ENCODE measurements at places on chromosomes 7 and 10.

DNA sequence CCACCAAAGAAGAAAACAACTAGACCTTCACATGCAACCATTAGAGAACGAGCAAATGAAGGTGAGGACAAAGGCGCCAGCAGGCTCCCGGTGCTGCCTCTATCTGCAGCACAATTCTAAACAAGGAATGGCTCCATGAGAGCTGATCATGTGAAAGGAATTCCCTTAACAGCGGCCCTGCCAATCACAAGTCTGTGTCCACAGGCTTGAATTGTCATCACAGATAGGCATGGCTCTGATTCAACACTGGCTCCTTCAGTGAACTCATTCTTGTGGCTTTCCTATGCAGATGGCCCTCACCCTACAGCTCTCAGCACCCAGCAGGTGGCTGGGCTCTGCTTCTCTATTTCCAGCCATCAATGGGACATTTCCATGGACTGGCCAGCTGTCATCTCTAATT lies 36.2 kb downstream of the LAMB1 start:
- no peak for DNase-seq

GRCh38 chr7:2403718-2404648 lies 572 bp downstream of the CHST12 start:
- no peak for DNase-seq

GRCh38 chr10:31604096-31604495 lies 285.1 kb downstream of the ZEB1 start:
- DNase-seq, result peak; percentile 85

DNA sequence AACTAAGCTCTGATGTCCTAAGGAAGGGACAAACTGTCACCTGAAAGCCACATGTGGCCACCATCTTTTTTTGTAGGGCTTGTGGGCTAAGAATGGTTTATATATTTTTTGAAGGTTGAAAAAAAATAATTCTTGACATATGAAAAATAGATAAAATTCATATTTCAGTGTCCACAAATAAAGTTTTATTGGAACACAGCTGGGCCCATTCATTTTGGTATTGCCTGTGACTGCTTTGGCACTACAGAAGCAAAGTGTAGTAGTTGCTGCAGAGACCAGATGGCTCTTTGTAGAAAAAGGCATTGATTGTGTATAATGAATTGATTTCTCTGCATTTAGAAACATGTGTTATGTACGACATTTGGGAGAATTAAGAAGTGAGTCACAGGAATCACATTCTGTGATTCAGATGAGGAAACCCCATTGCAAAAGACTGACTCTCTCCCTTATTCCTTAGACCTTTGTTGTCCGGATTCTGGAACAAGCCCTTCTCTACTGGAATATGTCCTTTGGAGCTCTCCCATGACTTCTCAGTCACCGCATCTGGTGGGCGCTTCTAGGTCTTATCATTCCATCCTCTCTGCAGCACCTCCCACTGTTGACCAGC lies 438.7 kb downstream of the LRMDA start:
- DNase-seq, result no peak

- no peak for DNase-seq
Observed at GRCh38 chr10:114370199-114370598, 34.1 kb downstream of the AFAP1L2 start.

DNA sequence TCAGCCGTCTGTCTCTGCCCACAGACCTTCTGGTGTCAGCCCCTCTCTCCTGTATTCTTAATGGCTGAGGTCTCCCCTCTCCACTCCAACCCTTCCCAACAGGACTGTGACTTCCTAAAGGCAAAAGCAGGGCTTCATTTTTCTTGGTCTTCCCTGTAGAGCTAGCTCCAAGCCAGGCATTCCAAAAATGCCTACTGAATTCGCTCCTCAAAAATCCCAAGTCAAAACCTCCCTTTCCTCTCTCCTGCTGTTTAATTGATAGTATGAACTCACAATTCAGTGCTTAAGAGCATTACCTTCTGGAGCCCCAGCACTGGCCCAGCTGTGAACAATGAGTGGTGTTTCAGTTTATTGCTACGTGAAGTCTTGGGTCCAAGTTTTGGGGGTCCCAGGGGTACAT lies 628.4 kb downstream of the PARD3 start:
- no peak for DNase-seq

DNA sequence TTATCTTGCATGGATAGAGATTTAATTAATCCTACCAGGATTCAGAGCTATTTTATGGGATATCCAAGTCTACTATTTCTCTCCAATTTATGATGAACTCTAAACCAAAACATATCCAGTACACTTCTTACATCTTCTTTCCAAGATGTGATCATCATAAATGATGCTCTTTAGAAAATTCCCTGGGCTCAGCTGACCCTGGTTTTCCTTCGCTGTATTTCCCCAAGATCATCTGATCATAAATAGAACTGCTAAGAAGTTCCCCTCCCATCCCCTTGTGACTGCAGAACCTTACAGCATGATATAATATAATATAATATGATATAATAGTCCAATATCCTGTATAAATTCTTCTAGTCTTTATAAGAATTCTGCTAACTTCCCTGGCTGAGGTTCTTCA lies 114.6 kb upstream of the LYZL2 start:
- DNase-seq, result no peak

DNA sequence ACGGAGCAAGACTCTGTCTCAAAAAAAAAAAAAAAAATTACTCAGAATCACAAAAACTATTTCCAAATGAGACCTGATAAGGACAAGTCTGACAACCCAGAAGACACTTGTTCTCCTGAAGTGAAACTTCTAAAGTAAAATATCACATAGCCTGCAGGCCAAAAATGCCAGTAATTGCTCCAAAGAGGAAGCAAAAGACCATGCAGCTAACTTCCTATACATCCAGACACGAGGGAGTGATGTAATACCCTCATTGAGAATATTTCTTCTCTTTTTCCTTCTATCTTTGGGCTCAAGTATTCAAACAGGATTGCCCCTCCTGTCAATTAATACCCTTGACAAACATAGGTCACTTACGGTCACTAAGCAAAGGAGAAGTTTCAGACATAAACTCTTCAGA lies 31.2 kb downstream of the ARMH3 start:
- DNase-seq, result no peak

GRCh38 chr7:3294432-3295100 lies 6.5 kb upstream of the SDK1 start:
- DNase-seq, result no peak

- DNase-seq, result no peak
Observed at GRCh38 chr10:49107887-49108267, 7.4 kb downstream of the VSTM4 start.

Measured in fibroblast of the conjunctiva (primary cell).